ENCODE measurements at places on chromosomes 5 and 9.

GRCh38 chr5:141605523-141606277 lies 13.1 kb downstream of the DIAPH1 start:
- no peak for DNase-seq

- DNase-seq: no peak
Measured at GRCh38 chr9:116327701-116328405, 174.3 kb downstream of the PAPPA start.

DNA sequence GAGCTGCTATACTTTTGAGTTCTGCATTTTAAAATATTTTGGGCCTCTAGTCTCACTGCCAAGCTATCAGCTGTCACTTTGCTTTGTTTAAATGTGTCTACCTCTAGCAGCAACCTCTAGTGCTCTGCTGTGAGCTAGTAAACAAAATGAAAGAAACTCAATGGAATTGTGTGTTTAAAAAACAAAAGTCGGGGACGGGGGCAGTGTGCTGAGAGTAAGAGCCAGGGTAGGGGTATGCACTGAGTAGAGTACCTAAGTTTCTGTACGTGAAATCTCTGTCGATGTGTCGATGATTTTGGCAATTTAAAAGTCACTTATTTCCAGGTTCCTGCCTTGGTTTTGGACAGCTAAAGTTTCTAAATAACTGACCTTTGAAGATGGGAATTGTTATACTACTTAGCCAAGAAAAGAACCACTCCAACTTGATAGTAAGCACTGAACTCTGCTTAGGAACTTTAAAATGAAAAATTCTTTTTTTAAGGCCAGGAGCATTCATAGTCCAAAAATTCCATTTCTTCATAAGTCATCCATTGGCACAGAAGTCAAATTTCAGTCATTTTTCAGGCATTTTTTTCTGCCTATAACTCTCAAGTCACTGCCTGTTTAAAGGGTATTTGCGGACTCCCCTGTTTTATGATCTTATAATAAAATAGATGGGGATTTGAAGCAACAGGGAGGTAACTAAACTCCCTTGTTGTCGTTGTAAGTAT lies 111.5 kb downstream of the SAXO1 start:
- no peak for DNase-seq

- DNase-seq: no peak
Measured at GRCh38 chr5:117161718-117162335, 587.2 kb upstream of the SEMA6A start.

- no peak for DNase-seq
Measured at GRCh38 chr9:114385397-114386181, 2.2 kb downstream of the AKNA start.

DNA sequence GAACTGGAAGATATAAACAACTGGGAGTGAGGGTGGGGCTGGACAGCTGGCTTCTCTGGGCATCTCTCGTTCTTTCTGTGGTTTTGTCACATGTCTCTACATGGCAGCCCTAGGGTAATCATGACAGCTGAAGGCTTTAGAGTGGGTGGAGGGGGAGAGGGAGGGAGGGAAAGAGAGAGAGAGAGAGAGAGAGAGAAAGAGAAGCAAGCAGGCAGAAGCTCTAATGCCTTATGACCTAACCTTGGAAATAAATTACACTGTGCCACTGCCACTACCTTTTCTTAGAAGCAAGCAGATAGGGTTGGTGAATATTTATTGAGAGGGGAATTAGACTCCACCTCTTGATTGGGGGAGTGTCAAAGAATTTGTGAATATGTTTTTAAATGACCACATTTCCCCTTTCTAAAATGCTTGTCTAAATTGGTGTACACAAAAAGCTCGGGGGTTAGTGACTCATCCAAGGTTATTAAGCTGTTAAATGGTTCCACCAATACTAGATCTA lies 2.6 kb upstream of the DAPK1 start:
- DNase-seq: no peak

DNA sequence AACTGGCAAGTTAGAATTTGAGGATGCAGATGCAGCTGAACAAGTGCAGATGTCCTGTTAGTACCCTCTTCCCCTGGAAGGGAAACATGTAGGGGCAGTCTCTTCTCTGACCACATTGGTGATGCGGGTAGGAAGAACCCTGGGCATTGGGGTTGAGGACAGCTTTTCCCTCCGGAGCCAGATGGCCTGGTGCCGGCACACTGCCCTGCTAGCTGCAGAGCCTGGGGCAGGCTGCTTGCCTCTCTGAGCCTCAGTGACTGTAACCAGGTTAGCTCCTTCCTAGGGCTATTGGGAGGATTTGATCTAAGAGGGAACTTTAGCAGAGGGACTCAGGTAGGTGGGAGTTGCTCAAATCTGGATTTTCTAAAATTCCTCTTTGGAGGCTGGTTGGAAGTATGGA lies 148.4 kb downstream of the HSPA4 start:
- DNase-seq: no peak

- no peak for DNase-seq
Measured at GRCh38 chr9:22206833-22207232, 197.7 kb upstream of the CDKN2B start.

GRCh38 chr9:96048104-96048955 lies 172.8 kb downstream of the ERCC6L2 start:
- DNase-seq: peak; percentile 24

DNA sequence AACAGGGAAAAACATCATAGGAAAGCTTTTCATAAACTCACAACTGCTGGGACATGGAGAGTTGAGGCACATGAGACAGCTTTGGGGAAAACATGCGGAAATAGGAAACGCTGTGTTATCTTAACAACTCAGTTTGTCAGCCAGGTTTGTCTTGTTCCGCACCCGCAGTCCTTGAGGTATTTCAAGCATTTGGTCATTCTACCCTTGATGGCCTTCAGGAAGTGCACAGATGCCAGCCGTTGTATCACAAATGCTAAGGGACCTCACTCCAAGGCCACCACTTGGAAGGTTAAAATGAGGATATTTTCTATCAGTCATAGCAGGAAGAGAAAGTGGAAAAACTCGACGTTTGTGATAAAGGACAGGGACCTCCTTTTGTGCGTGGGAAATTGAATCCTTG lies 83.8 kb downstream of the TRIO start:
- no peak for DNase-seq

GRCh38 chr9:104882086-104882485 lies 45.9 kb downstream of the ABCA1 start:
- peak; percentile 49 for DNase-seq

DNA sequence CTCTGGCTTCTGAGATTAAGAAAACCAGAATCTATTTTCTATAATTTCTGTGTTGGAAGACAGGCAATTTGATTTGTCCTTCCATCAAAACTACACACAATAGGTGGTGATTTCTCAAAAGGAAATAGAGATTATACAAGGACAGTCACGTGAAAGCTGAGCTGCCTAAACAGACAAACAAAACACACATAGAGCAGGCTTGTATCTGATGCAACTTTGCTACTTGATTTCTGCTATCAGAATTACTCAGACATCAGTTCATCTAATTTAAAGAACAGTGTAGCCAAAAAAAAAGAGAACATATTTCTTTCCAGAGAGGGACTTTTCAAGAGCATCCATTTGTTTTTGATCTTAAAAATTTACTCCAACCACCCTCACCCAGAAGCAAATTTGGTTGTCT lies 2128.3 kb upstream of the C9orf72 start:
- DNase-seq: no peak

DNA sequence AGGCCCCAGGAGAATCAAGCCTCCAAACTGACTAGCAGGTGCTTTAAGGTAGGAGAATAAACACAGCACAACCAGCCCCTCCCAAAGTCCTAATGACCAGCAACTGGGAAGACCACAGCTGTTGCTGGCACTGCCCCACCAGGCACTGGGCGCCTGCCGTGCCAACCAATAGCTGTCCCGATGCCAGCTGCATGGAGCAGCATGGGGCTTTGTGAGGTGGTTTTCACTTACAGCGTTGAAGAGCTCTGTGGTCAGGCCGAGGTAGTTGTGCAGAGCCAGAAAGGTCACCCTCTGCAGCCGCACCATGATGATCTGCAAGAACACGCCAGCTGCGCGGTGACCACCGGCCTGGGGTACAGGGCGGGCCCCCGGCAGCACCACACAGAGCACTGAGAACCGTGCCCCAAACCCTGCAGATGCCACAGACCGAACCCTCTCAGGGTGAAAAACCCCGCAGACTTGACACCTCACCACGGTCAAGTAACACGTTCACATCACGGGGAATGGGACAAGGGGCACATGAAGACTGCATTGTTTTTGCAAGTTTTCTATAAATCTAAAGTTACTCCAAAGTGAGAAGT lies 28.7 kb downstream of the PNPLA7 start:
- DNase-seq: peak; percentile 9

DNA sequence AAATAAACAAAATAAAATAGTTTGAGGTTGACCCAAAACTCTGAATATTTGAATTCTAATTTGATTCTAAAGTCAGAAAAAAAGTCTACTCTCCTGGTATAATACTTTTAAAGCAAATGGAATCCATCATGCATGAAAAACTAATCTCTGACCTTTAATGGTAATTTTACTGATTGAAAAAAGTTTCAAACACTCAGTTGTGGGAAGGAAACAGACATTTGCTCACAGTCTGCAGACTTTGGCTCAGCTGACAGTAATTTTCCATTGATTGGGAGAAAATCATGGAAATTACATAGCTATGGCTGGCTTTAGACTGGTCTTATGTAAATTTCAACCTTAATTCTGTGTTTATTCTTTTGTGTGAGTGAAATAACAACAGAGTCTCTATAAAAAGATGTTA lies 574.3 kb downstream of the PDE4D start:
- no peak for DNase-seq

- no peak for DNase-seq
Measured at GRCh38 chr5:151810449-151810848, 38.7 kb downstream of the G3BP1 start.

- no peak for DNase-seq
Measured at GRCh38 chr9:96113032-96113431, 188.9 kb downstream of the HSD17B3 start.

DNA sequence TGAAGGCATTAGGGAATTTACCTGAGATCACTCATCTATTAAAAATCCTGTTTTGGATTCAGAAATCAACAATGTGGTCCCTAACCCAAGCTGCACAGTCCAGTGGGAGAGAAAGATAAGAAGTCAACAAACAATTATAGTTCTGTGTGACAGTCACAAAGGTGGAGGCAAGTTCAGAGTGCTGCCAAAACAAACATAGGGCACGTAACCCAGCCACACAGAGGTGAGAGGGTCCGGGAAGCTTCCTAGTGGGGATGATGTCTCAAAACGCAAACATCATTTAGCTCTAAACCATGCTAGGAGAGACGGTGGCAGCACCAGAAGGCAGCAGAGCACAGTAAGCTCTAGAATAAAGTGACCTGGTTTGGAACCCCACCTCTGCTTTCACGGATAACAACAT lies 158.9 kb downstream of the MAPKAP1 start:
- peak; percentile 28 for DNase-seq

- DNase-seq: peak; percentile 81
Measured at GRCh38 chr5:78504704-78505677, 143.6 kb downstream of the LHFPL2 start.

GRCh38 chr5:31854181-31855133 lies 215.5 kb downstream of the PDZD2 start:
- DNase-seq: no peak

GRCh38 chr9:441126-441525 lies 226.5 kb downstream of the DOCK8 start:
- DNase-seq: no peak

DNA sequence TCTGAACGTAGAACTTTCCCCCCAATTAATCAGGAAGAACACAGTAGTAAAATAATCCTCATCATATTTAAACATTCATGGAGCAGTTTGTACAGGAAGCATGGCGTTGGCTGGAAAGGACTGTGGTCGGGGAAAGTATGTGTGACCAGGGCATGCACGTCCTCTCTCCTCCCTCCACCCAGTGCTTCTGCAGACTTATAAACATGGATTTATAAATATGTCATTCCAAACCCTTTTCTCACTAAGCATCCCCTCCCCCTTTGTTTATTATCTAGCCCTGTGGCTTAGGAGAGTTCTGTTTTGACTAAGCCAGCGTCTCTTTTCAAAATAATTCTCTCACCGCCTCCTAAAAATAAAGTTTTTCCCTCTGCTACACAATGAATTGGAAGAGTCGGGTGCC lies 70.4 kb upstream of the DAP start:
- DNase-seq: no peak

Measured in NCI-H1092 treated with DMSO at 0.1 percent for 48 hours (cell line).